ENCODE measurements at places on chromosomes 1 and 21.

DNA sequence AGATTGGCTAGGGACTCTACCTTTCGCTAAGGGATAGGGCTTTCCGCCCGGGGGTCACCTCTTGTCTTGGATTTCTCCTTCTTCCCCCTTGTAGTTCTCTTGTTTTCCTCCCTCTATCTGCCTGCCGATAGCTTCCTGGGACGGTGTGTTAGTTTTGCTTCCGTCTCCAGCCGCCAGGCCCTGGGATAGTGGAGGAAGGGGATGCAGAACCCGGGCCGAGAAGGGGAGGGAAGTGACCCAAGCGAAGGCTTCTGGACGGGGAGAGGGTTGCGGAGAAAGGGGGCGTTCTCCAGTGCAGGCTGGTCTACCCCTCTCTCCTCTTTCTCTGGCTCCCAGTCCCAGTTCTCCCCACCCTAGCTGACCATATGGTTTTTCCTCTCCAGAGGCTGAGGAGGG, 871 bp downstream of the TUFT1 start:
- no peak for DNase-seq

DNA sequence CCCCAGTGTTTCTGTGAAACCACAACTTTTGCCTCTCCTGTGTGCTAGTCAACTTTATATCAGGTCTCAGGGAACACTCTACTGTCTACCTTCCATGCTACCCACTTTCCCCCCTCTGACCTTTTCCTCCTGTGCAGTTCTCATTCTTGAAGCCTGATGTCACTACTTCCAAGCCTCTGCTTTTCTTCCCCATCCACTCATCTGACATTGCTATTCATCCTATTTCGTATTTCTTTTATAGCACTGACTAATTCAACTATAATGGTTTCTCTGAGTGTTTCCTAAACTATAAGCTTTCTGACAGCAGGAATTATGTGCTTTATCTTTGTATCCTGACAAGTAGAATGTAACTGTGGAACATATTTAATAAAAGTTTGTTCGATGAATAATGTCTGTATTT, 18.2 kb upstream of the DPH5 start:
- peak; percentile 3 for DNase-seq

GRCh38 chr1:54323324-54323739, 82.9 kb downstream of the SSBP3 start:
- DNase-seq, result no peak

DNA sequence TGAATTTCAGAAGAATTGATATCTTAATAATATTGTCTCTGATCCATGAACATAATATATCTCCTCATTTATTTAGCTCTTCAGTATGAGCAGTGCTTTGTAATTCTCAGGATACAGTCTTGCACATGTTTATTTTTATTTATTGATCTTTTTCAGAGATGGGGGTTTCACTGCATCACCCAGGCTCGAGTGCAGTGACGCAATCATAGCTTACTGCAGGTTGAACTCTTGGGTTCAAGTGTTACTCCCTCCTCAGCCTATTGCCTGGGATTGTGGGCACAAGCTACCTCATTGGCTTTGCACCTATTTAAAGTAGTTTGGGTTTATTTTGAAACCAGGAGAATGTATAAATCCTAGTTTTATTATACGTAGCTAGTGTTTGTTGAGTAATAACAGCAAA, 4.7 kb downstream of the RPS6KC1 start:
- DNase-seq, result no peak

DNA sequence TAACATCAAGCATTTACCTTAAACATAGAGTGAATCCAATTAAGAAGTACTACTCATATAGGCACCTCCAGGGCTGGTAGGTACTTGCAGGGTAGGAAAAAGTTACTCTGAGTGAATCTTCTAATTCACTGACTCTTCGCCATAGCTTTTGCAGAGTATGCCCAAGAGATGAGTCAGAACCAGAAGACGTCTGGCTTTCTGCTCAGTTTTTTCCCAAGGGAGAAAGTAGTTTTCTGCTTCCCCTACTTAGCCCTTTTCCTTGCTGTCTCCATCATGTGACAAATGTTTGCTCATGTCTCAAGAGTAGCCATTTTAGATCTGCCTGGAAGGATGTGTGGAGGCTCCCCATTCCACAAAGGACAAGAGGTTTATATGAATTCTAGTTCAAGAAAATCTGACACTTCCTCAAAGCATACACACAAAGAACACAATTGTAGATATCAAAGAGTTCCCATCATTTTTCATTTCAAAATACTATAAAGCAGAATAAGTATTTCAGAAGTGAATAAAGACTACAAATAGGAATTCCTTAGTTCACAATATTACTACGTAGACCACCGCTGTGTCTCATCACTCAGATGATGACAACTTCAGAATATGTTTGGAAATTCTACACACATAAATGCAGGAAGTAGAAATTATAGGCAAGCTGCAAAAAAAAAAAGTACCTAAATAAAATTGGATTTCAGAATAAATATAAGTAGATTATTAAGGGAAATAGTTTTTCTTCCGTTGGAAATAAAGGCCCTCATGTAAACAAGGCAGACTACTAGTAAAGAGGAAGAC, 98.5 kb downstream of the ASH1L start:
- DNase-seq, result no peak

DNA sequence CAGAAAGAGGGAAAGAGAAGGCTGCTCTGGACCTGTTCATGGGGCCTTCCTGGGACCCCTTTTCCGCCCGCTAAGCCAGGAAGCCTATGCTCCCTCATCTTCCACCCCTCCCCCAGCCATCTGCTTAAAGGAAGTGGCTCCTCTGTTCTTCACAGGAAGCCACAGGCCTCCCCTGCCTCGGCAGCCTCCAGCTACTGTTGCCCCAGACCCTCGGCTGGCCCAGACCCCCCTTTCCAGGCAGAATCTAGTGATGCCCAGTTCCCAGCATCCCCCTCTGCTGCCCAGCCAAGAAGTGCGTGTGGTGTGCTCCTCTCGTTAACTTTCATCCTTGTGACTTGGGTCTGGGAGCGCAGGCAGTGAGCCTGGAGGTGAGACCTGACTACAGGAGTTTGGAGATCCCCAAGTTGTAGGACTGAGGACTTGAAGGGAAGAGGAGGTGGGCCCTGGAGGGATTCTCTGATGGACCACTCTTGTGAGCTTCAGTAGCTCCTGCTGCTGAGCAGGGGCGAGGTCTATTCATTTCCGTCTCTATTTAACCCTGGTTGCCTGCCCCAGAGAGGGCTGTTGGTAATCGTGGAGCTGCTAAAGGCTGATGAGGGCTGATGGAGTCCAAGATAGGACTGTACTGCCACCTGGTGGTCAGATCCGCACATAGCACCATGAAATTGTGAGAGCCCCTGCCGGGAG, 9.1 kb downstream of the IFI6 start:
- peak; percentile 83 for DNase-seq

GRCh38 chr1:110872745-110873720, at the start of gene CD53:
TSS of gene CD53 (plus strand) at chr1:110873148. CDS start at chr1:110891409, 18,261 bp downstream.
- peak; percentile 77 for DNase-seq

GRCh38 chr1:165225650-165226049, 130.9 kb downstream of the LMX1A start:
- no peak for DNase-seq

DNA sequence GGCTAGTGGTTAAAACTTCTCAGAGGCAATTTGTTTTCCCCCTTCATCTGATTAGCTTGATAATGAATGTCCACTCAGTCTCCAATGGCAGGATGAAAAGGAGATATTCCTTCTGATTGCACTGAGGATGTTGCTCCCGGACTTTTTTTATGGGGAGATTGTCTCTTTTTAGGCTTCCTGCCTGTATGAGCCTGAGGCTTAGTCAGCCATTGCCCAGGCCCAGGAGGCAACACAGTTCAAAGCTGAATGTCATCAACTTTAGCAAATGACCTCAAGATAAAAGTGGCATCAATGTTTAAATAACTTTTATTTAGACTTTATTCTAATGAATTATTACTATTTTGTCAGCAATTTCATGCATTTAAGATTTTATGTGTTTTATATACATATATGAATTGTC, 162.9 kb upstream of the PTBP2 start:
- DNase-seq, result no peak

DNA sequence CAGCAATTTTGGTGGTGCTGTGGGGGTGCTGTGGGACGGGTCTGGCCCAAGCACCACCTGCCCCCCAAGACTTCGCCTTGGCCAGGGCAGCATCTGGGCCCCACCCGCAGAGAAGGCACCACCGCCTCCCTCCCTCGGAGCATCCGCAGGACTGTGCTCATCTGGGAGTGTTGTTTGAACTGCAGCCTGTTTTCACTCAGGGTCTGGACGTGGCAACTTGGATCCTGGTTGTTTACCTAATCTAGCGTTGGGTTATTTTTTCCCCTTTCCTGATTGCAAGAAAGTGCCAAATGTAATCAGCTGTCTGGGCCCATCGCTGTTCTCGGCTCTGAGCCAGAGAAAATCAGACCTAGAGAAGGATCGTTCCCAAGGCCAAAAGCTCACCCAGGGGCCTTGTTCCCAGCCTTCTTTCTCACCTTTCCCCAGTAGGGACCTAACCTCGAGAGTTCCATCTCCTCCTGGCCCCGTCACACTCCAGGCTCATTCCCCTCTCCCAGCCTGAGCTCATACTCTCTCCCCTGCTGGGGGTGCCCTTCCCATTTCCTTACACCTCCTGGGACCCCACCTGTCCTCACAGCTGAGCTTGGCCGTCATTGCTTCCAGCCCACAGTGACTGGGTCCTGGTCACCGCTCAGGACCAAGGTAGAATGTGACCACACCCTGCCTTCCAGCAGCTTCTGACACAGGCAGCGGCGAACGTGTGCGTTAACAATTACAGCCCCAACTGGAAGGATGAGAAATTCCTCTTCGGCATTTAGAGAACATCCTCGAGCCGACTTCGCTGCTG, 72.0 kb upstream of the FAM20B start:
- no peak for DNase-seq

DNA sequence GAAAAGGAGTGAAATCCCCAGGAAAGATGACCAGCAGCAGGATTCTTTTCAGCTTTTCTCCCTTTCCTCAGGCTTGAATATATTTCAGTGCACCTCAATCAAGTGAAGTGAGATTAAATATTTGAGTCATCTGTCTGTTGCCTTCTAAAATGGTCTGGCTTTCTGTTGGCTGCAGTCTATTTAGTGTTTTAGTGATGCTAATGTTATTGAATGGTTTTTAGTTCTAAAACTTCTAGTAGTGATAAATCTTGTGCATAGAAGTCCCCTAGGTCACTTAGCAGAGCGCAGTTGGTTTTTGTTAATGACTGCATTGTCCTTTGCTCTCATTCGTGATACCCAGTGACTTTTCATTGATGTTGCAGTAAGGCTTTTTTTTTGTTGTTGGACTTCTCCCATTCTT, 53.5 kb downstream of the ITSN1 start:
- no peak for DNase-seq

- DNase-seq, result no peak
These were observed 140.5 kb downstream of the RHOU start for GRCh38 chr1:228875741-228876140.

DNA sequence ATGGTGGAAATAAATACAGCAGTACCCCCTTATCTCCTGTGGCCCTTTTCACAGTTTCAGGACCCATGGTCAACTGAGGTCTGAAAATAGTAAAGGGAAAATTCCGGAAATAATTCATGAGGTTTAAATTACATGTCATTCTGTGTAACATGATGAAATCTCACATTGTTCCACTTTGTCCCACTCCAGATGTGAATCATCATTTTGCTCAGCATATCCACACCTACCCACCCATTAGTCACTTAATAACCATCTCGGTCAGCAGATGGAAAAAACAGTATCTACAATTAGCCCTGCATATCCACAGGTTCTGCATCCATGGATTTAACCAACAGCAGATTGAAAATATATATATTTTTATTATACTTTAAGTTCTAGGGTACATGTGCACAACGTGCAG, 86.9 kb upstream of the GORAB start:
- DNase-seq, result no peak

DNA sequence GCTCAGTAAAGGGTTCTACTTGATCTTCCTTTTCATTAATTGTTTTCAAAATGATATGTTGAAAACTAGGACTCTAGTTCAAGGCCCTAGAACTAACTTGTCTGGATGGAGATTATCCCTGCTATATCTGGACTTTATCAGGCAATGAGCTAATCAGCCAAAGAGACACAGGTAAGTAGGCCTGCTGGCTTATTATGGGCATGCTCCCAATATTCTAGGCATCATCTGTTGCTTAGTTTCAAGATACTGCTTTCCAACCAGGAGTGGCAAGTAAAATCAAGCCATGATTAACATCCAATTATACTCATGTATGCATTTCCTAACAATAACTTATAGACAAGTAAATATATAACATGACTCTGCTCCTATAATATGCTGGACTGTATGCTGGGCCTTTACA, 4.2 kb downstream of the DNASE2B start:
- DNase-seq, result no peak

- no peak for DNase-seq
These were observed 74.1 kb downstream of the VCAM1 start for GRCh38 chr1:100793659-100794058.

DNA sequence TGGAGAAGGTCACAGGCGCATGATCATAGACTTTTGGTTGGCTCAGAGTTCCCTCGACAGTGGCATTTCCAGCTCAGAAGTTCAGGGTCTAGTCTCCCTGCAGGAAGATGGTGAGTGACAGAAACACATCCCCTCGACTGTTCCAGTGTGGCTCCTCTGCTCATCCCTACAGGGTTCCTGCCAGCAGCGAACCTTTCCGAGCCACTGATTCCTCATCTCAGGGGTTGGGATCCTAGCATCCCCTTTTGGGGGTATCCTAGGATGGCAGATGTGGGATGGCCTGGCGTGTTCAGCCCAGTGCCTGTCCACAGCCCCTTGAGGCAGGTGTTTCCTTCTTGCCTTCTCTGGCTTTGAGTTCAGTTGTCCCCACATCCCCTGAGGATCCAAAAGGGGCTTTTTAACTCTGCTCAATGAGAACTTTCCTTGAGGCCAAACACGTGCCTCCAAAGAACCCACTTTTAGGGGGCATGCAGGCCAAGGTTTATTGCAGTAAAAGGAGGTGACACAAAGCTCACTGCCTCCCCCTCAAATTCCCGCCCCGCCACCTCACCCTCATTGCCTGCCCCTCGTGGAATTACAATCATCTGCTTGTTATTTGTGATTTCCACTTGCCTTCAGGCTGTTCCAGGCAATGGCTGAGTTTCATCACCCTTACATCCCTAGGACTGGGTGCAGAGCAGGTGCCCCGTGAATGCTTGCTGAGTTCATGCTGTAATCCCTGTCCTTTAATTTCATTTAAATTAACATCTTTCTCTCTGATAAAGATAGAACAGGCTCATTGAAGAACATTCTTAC, 440.7 kb downstream of the CAMTA1 start:
- no peak for DNase-seq
